Foreskin melanocyte (primary cell): ENCODE measurements at places on chromosomes 16 and 17.

DNA sequence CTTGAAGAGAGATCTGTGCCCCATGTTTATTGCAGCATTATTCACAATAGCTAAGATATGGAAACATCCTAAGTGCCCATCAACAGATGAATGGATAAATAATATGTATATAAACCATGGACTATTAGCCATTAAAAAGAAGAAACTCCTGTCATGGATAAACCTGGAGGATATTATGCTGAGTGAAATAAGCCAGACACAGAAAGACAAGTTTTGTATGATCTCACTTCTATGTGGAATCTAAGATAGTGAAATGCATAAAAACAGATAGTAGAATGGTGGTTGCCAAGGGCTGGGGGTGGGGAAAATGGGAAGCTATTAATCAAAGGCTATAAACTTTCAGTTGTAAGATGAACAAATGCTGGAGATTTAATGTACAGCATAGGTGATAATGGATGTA lies 19.9 kb upstream of the HEATR6 start:
- DNase-seq, result no peak

- no peak for DNase-seq
Observed at GRCh38 chr17:57674894-57675293, 70.2 kb downstream of the CCDC182 start.

DNA sequence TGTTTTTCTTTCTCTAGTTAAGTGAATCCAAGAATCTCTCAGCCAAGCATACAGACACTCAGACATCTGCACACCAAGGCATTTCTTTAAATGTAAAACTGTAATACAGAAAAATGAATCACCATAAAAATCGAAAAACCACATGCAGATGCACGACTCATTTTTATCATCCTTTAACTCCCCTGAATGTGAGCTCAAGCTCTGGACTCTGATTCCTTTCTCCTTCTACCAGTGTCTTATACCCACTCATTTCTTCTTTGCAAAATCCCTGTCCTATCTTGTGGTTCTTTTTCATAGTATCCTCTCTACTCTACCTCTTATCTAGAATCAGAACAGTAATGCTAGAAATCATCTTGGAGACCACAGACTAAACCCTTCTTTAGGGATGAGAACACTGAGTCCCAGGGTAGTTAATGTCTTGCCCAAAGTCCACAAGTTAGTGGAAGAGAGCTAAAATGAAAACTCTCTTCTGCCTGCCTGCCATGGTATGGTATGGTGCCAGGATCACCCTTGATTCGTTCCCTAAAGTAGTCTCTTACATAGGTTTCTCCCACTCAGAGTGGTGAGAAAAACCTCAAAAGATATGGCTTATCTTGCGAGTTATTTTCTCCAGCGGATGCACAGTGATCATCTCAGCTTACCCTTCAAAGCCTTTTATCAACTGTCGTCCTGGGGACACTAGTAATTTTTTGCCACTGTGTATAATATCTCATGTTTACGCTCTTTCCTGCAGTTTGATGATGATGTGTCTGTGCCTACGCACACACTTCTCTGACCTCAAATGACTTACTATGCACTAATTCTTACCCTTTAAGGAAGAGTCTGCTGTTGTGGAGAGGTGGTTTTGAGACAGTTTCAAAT lies 30.2 kb downstream of the BRD7 start:
- DNase-seq, result no peak

- no peak for DNase-seq
Observed at GRCh38 chr17:81966343-81967243, 5.6 kb upstream of the NOTUM start.

GRCh38 chr17:39673335-39674081 lies 5.3 kb downstream of the PNMT start:
- DNase-seq, result no peak

DNA sequence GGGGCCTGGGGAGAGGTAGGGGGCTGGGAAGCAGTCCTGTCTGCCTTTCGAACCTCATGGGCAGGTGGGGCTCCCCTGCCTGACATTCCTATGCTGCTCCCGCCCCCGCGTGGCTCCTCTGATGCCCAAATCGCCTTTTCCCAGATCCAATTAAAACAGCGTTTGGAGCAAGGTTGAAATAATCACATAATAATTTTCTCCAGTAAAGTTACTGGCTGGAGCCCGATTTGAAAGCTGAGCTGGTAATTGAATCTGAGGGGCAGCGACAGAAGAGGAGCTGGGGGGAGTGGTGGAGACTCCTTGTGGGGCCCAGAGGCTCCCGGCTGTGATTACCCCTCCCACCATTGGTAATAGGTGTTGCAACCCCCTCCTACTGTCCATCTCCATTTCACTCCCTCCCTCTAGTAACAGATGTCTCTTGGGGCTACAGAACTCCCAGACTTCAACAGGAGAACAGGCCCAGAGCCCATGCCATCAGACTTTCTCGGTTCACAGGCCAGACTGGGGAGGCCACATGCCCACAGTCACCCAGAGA lies 38.9 kb upstream of the C1QL1 start:
- no peak for DNase-seq

GRCh38 chr17:73427198-73427597 lies 115.4 kb upstream of the CDC42EP4 start:
- no peak for DNase-seq
